ENCODE measurements at places on chromosomes 4 and X.

DNA sequence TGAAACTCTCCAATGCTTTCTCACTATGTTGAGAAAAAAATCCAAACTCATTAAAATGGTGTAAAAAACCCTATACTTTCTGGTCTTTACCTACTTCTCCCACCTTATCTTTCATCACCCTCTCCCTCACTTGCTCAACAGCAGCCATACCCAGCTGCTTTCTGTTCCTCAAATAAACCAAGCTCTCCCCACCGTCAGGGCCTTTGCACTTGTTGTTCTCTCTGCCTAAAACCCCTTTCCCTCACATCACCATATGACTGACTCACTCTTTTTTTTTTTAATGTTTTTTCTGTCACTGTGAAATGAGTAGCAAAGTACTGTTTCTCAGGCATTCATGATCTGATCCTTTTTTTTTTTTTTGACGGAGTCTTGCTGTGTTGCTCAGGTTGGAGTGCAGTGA is 122.3 kb upstream of the TMEM164 start:
- DNase-seq = no peak

GRCh38 chrX:54452920-54453319 is 12.7 kb downstream of the TSR2 start:
- DNase-seq = peak; percentile 28

GRCh38 chr4:38896940-38897339 is 29.3 kb downstream of the FAM114A1 start:
- DNase-seq = no peak

- DNase-seq = no peak
Observed at GRCh38 chr4:155271557-155271956, 63.1 kb downstream of the NPY2R start.

- no peak for DNase-seq
Observed at GRCh38 chr4:112966701-112967488, 82.6 kb upstream of the ANK2 start.

- DNase-seq = no peak
Observed at GRCh38 chrX:15998350-15998749, 125.0 kb upstream of the GRPR start.

DNA sequence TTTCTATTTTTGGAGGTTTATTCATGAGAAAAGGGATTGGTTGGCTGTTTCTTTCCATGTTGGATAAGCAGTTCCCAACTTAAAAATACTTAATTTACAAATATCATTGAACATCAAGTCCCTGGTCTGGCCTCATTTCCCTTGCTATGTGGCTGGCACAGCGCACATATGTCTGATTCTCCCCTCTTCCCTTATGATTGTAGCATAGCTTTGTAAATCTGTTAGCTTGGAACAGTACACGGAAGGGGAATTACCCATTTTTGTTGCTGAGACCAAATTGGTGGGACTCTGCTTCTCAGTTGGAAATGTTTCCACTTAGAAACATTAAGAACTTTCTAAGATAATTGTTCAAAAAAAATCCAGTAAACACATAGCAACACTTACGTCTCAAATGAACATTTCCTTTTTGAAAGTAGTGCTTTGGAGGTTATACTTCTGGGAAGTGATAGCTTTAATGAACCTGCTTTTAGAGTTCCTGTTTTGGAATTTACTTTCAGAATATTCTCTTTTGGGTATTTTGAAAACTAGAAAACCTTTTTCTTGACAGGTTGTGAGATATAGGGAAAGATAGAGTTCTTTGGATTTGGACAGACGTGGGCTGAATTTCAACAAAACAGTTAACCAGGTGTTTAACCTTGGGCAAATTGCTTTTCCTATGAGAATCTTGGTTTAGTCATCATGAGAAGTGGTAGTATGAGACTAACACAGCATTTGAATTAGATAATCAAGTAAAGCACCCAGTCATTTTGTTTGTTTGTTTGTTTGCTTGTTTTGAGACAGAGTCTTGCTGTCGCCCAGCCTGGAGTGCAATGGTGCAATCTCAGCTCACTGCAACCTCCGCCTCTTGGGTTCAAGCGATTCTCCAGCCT is 47.3 kb downstream of the STIM2 start:
- no peak for DNase-seq

DNA sequence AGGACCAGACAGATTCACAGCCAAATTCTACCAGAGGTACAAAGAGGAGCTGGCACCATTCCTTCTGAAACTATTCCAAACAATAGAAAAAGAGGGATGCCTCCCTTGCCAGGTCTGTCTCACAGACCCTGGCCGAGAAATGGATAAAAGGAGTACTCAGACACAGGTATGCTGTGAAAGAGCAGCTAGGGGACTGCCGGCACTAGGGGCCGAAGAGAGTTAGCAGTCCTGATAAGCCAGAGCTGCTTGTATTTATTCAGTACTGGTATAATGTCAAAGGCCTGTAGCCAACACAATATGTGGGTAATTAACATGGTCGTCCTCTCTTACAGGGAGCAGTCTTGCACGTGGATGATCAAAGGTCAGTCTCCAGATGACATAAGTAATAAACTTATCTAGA is 1042.1 kb upstream of the LCORL start:
- DNase-seq = no peak

GRCh38 chr4:56371426-56372220 is 15.7 kb downstream of the AASDH start:
- no peak for DNase-seq

- DNase-seq = no peak
Observed at GRCh38 chr4:169071747-169072146, 61.7 kb upstream of the CBR4 start.

- no peak for DNase-seq
Observed at GRCh38 chr4:77662396-77662795, 56.8 kb downstream of the CXCL13 start.

GRCh38 chr4:56979421-56980072 is 851 bp downstream of the POLR2B start:
- peak; percentile 46 for DNase-seq

- DNase-seq = no peak
Observed at GRCh38 chr4:38600575-38600974, 63.4 kb upstream of the KLF3 start.

- DNase-seq = no peak
Observed at GRCh38 chr4:182111586-182111985, 131.6 kb upstream of the TENM3 start.

GRCh38 chr4:5050520-5051277 is 581 bp upstream of the STK32B start:
- peak; percentile 86 for DNase-seq

- no peak for DNase-seq
Observed at GRCh38 chr4:14855719-14856061, 146.6 kb upstream of the CPEB2 start.

DNA sequence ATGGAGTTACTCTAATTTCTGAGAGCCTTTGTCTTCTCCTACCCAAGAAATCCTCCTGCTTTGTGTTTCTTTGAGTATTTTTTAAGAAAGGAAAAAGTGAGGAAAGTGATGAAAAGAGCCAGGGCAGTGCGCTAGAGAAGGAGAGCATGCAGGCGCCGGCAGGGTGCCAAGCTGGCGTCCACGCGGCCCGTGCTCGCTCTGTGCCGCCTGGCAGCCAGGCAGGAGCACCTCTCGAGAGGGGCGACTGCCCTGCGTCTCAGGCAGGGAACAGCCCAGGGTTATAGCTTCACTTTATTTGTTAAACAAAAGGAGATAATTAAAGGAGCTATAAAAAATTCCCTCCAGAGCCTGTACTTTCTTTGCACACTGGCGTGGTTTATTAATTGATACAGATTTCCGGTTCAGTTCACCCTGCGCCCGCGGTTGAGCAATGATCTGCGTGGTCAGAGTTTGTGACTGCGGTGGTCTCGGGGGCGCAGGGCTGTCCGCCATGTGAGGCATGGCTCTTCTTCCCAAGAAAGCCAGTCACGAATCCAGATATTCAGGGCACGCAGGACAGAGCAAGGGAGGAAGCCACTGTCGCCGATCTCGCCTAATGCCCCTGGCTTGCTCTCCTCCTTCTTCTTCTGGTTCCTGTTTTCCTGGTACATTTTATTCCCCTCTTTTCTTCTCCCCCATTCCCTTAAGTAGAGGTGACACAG is 110.8 kb upstream of the PAQR3 start:
- no peak for DNase-seq

DNA sequence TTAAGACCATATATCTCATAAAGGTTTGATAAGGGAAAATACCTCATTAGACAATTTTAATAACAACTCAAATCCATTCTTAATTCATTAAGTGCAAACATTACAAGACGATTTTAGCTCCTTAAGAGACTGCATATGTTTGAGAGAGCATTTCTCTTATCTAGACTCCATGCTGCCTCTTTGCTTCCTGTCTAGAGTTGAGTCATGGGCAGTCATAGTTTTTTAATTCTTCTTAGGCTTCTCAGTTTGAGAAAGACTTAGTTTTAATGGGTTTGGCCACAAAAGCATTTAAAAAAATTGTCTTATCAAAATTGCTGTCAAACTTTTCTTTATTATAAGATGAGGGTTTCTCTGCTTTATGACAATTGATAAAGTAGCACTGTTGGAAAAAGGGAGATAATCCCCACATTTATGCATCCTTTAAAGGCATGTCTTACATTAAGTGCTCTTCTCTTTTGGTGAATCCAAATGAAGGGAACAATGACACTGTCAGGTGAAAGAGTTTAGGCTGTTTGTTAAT is 713.4 kb downstream of the PCDH18 start:
- peak; percentile 12 for DNase-seq

DNA sequence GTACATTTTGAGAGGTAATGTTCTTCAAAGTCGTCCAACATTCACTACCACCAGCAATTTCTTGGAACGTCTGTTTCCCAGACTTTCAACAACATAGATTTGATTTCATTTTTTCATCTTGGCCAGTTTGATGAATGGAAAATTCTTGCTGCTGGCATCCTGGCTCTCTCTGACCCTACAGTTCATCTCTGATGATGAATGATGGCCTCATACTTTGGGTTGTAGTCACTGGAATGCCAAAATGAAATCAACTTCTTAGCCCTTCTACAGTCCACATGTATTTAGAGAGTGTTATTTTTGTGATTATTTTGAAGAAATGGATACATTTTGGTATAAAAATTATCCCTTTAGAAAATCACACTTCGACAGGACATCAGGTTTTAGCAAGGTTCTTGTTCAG is 8.8 kb downstream of the CHST7 start:
- DNase-seq = peak; percentile 83

- no peak for DNase-seq
Observed at GRCh38 chr4:177511611-177512010, 69.4 kb upstream of the AGA start.

GRCh38 chrX:40298572-40299479 is 201.1 kb upstream of the BCOR start:
- peak; percentile 7 for DNase-seq

DNA sequence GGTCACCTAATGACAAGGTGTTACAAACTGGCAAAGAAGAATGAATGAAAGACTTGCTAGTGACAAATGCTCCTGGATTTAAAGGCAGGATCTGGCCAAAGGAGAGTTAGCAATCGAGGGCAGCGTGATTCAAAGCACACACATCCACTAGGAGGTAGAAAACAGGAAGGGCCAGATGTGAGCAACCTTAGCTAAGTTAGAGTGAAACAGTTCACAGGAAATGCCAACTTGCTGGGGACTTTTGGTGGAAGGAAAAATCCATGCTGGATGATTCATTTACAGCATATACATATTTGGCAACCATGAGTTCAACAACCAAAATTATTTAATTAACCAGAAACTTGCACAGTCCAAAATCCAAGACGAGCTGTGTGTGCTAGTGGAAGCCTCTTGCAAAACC is 276.9 kb downstream of the PTTG2 start:
- DNase-seq = peak; percentile 83

- peak; percentile 93 for DNase-seq
Observed at GRCh38 chr4:185932491-185932890, 120.5 kb upstream of the SORBS2 start.

GRCh38 chr4:182429896-182430295 is 186.7 kb downstream of the TENM3 start:
- DNase-seq = no peak

- peak; percentile 40 for DNase-seq
Observed at GRCh38 chrX:149512225-149512885, 7.2 kb upstream of the IDS start.

DNA sequence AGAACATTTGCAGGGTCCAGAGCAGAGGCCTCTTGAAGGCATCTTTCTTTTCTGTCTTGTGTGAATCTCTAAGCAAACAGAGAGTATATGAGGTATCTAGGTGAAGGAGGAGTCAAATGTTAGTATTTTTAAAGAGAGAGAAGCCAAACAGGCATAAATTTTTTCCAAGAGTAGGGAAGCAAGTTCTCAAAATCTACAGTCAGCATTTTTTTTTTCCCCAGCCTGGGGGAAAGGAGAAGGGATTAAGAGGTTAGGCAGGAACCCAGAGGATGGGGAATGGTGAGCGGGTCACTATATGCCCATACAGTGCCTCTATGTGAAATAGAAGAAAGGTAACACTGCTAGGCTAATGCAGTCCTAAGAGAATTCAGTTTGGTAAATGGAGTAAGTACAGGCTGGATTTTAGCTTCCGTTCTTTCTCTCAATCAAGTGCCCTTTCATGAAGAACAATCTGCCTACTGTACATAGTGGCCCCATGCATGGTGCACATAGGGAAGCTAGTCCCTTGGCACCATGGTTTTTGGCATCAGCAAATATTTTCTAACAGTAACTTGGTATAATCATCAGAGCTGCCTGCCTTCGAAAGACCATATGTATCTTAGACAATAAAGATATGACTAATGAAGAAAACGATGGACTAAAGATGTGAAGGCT is 163.1 kb upstream of the MAB21L2 start:
- no peak for DNase-seq

- no peak for DNase-seq
Observed at GRCh38 chr4:138460477-138461414, 218.6 kb upstream of the SLC7A11 start.

- peak; percentile 71 for DNase-seq
Observed at GRCh38 chr4:34643476-34643875, 1600.8 kb downstream of the ARAP2 start.

DNA sequence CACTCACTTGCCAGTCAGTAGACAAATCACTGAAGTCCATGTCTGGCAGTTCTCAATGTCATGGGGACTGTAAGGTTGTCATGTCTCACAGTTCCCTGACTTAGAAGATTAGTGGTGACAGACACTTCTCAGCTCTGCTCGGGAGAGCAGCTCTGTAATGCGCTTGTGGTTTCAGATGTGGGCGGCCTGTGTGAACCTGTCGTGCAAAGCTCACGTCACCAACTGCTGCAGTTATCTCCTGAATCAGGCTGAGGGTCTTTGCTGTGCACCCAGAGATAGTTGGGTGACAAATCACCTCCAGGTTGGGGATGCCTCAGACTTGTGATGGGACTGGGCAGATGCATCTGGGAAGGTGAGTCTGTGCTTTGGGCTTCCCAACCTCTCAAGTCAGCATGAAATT is at the start of gene IL9R:
Gene IL9R (plus strand): TSS at position 261 of the 400 bp plus-strand sequence. CDS start 64 bp downstream, at position 325.
- no peak for DNase-seq

GRCh38 chr4:94370533-94371254 is 28.1 kb upstream of the HPGDS start:
- DNase-seq = no peak

GRCh38 chr4:23163647-23164436 is 471.1 kb downstream of the GBA3 start:
- DNase-seq = peak; percentile 23

- DNase-seq = no peak
Observed at GRCh38 chr4:39970671-39971640, 6.8 kb downstream of the PDS5A start.

GRCh38 chr4:87270144-87270543 is 49.7 kb upstream of the KLHL8 start:
- DNase-seq = peak; percentile 24
